Heart left ventricle (tissue), 16 donors: ENCODE measurements at places on chromosomes 3 and 15. TPM values are rescaled to one million over a fixed set of nuclear protein-coding genes. Genes with fewer than 3 reads are reported as not detected.

GRCh38 chr15:59329570-59330350 lies 42.9 kb downstream of the MYO1E start:
- DNase-seq, result no peak
- H3K27ac ChIP-seq, result no peak overlapping the region
- no peaks in the 10 kb centered on the region for H3K36me3 ChIP-seq
- H3K4me3 ChIP-seq, result no peak overlapping the region
- no peaks in the 10 kb centered on the region for H3K27me3 ChIP-seq
- H3K4me1 ChIP-seq, result peaks cover 56% of the 10 kb centered on the region

DNA sequence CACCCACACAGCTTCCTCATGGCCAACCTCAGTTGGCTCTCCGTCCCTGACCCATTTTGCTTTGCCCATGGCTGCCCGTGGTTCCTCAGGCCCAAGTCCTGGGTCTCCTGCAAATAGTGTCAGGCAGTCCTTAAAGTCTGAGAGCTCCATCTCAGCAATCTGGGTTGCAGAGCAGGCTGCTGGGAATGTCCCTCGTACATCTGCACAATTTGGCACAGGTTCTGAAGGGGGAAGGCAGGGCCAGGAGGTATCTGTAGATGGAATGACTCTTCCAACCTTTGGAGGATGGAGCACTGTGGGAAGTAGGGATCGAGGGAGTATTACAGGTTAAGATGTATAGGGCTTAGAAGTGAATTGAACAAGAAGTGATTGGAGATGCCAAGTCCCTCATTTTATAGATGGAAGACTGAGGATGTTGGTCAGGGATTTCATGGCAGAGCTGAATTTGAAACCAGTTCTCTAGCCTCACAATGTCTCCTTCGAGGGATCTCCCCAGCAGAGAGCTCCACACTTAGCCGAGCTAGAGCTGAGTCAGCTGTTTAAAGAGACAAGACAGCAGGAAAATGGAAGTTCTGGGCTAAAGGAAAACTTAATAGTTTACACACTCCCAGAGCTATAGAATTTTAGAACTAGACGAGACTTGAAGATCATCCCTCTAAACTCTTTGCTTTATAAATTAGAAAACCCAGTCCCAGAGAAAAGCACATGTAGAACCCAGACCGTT lies 9.2 kb downstream of the CKMT1A start:
- H3K27me3 ChIP-seq, result no peaks in the 10 kb centered on the region
- H3K36me3 ChIP-seq, result no peaks in the 10 kb centered on the region
- H3K4me3 ChIP-seq, result no peak overlapping the region
- H3K27ac ChIP-seq, result no peak overlapping the region
- no peaks in the 10 kb centered on the region for H3K4me1 ChIP-seq

DNA sequence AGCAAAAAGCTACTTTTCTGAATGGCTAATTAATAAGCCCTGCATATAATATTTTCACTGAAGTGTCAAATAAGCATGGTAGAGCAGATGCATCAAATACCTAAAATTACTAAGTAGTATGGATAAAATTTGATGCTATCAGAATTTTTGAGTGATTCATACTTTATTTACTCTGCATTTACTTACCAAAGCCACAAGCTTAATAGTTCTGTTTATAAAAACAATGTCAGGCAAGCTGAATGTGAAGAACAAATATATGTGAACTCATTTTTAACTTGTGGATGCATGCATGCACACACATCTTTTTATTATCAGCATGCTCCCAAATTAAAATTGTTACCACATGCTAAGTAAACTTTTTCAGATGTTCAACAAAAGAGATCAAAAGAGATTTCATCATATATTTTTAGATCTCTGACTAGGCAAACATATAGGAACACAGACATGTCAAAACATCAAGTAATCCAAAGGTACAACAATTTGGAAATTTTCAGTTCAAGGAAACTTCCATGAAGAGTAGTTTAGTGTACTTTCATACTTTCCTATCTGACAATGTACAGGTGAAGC lies 969.4 kb downstream of the ROBO1 start:
- no peaks in the 10 kb centered on the region for H3K27me3 ChIP-seq
- H3K4me3 ChIP-seq, result no peak overlapping the region
- H3K27ac ChIP-seq, result no peak overlapping the region
- H3K4me1 ChIP-seq, result no peaks in the 10 kb centered on the region

- no peaks in the 10 kb centered on the region for H3K27me3 ChIP-seq
- H3K27ac ChIP-seq, result peak overlapping the region; percentile 28
- DNase-seq, result peak; percentile 55
Observed at GRCh38 chr3:112775011-112775742, 71.5 kb downstream of the CD200R1L start.

DNA sequence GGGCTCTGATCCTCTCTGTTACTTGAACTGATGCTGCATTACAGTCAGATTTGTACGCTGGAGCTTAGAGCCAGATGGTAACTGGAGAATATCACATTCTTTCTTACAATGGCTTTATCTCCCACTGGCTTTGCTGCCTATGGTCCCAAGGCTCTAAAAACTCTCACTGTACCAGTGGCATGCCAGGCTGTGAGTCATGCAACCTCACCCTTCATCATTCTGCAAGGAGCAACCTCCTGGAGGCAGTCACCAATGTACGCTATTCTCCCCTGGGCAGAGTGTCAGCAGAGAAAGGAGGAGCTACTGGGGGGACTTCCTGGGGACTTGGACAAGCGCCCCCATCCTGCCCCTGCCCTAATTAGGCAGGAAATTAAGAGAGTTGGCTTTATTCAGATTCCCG lies 97.9 kb upstream of the EIF1B start:
- DNase-seq, result no peak
- H3K4me1 ChIP-seq, result no peaks in the 10 kb centered on the region
- H3K36me3 ChIP-seq, result no peaks in the 10 kb centered on the region
- no peak overlapping the region for H3K27ac ChIP-seq

DNA sequence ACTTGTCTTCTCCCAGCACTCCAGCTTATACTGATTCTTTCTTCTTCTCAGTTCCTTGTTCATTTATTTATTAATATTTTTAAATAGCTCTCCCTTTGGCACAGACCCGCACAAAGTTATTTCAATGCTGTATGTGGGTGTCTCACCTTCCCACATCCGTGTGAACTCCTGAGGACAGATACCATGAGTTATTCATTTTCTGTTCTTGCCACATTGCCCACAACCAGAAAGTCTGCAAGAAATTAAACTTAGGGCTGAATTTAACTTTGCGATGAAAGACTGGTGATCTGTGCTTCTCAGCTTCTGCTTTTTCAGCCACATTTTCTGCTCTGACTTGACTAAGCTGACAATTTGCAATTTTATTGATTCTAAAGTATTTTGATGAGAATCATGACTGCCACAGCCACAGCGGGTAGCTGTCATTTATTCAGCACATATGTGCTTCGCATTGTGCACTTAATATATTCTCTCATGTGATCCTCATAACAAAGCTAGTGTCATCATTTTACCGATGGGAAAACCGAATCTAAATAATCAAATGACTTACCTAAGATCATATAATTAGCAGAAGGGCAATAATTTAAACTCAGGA lies 569.8 kb downstream of the EDEM1 start:
- no peaks in the 10 kb centered on the region for H3K36me3 ChIP-seq
- DNase-seq, result no peak
- H3K27me3 ChIP-seq, result no peaks in the 10 kb centered on the region
- no peaks in the 10 kb centered on the region for H3K4me1 ChIP-seq

DNA sequence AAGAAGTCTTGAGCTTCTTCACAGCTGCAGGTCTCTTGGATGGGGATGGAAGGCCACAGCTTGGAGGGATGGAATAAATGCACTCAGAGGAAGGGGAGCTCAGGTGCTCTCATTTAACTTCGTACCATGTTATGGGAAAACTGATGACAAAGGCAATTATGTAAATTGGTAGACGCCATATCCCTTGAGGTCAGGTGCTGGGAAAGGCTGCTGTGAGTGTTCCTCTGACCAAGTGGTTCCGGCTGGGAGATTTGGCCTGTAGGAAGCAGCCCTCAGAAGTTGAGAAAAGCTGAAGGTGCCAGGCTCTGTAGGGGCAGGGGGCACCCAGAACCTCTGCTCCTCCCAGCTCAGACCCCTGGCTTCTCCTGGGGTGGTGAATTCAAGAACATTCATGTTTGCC lies 47.1 kb downstream of the FAH start:
- no peaks in the 10 kb centered on the region for H3K4me1 ChIP-seq
- H3K36me3 ChIP-seq, result no peaks in the 10 kb centered on the region

- no peak overlapping the region for H3K27ac ChIP-seq
- H3K36me3 ChIP-seq, result no peaks in the 10 kb centered on the region
- DNase-seq, result no peak
- H3K27me3 ChIP-seq, result no peaks in the 10 kb centered on the region
- no peaks in the 10 kb centered on the region for H3K4me1 ChIP-seq
Observed at GRCh38 chr3:147793841-147794240, 384.7 kb downstream of the ZIC1 start.

DNA sequence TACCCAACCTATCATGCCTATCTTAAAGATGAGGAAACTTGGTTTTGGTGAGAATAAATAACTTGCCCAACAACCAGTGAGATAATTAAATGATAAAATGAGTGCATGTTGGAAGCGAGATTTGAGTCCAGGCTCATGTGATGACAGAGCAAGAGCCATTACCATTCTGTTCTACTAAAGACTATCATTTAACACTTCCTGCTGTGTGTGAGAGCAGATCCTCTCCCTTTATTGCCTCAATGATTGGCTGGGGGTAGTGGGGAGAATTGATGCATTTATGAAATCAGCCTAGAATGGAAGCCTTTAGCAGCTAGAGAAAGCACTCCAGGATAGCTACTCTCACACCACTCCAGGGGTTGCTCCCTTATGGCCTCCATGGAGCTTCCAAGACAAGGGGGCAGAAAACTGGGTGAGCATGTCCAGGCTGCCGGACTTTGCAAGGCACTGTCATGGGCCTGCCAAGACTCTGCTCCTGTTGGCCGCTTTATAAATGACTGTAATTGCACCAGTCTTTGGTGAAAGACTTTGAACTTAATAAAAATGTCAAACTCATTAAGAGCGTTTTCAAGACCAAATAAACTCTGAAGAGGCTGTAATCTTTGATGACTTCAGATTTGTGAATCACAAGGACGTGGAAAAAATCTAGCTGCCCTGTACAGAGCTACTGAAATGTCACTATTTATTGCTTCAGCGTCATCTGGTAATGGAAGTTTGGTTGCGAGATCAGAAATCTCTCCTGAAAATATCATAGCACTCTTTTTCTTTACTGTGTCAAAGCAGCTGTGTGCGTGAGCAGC lies 209.1 kb upstream of the NR2E3 start:
- H3K27ac ChIP-seq, result no peak overlapping the region
- no peaks in the 10 kb centered on the region for H3K27me3 ChIP-seq
- DNase-seq, result no peak
- H3K36me3 ChIP-seq, result no peaks in the 10 kb centered on the region

The NDN gene
- 36.4 TPM for total RNA-seq

The IMPG2 gene
- total RNA-seq, result 0.16 TPM

The KNG1 gene
- not detected for total RNA-seq

The CDAN1 gene
- 5.9 TPM for total RNA-seq

DNA sequence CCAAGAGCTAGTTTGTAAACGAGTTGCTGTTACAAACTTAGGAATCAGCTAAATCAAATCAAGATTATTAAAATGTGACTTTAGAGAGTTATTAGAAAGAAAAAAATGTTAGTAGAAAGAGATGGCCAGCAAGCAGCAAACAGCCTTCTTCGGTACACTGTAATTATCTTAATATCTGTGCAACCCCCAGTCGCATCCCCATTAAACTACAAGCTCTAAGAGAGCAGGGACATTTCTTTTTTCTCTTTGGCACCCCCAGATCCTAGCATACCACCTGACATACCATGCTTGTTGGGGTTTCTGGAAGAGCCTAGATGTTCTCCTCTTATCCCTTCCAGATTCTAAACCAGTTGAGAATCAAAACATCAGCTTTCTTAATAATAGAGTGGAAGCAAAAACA lies 45.1 kb upstream of the LIPC start:
- H3K27ac ChIP-seq, result no peak overlapping the region
- no peak for DNase-seq
- no peaks in the 10 kb centered on the region for H3K36me3 ChIP-seq
- H3K27me3 ChIP-seq, result no peaks in the 10 kb centered on the region

- no peak overlapping the region for H3K4me3 ChIP-seq
- H3K27ac ChIP-seq, result peak overlapping the region; percentile 82
- H3K27me3 ChIP-seq, result no peaks in the 10 kb centered on the region
- H3K36me3 ChIP-seq, result no peaks in the 10 kb centered on the region
- peaks cover 67% of the 10 kb centered on the region for H3K4me1 ChIP-seq
Observed at GRCh38 chr15:57550640-57551039, 41.1 kb upstream of the MYZAP start.

GRCh38 chr3:171168086-171168485 lies 141.6 kb upstream of the SLC2A2 start:
- H3K36me3 ChIP-seq, result peaks cover 7% of the 10 kb centered on the region
- no peak overlapping the region for H3K4me3 ChIP-seq
- DNase-seq, result no peak
- no peaks in the 10 kb centered on the region for H3K4me1 ChIP-seq

GRCh38 chr3:159803459-159803858 lies 185.2 kb upstream of the IL12A start:
- no peaks in the 10 kb centered on the region for H3K36me3 ChIP-seq
- H3K4me3 ChIP-seq, result no peak overlapping the region
- H3K27me3 ChIP-seq, result no peaks in the 10 kb centered on the region
- H3K4me1 ChIP-seq, result peaks cover 33% of the 10 kb centered on the region
- no peak for DNase-seq

DNA sequence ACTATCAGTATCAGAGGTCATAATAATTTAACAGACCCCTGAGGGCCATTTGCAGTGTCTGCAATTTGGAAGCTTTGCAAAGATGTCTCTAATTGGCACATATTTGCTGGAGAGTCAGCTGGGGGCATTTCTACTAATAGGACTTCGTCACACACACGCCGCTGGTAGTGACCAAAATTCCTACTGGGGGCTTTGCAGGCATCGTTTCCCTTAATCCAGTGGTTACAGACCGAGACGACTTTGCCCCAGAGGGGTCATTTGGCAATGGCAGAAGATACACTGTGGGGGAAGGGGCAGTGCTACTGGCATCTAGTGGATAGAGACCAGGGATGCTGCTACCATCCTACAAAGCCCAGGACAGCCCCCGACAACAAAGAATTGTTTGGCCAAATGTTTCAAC lies 151.0 kb upstream of the LRTM1 start:
- no peaks in the 10 kb centered on the region for H3K36me3 ChIP-seq
- H3K4me1 ChIP-seq, result no peaks in the 10 kb centered on the region
- H3K27ac ChIP-seq, result no peak overlapping the region
- no peaks in the 10 kb centered on the region for H3K27me3 ChIP-seq

- peaks cover 26% of the 10 kb centered on the region for H3K4me1 ChIP-seq
- H3K27me3 ChIP-seq, result no peaks in the 10 kb centered on the region
- H3K4me3 ChIP-seq, result peak overlapping the region; percentile 88
- H3K36me3 ChIP-seq, result peaks cover 24% of the 10 kb centered on the region
- DNase-seq, result no peak
- peak overlapping the region; percentile 95 for H3K27ac ChIP-seq
Observed at GRCh38 chr3:53890726-53891475, 758 bp downstream of the SELENOK start.

GRCh38 chr3:9901967-9902366 lies 681 bp upstream of the IL17RE start:
- no peaks in the 10 kb centered on the region for H3K36me3 ChIP-seq
- no peaks in the 10 kb centered on the region for H3K4me1 ChIP-seq
- no peak overlapping the region for H3K4me3 ChIP-seq
- no peak for DNase-seq
- no peak overlapping the region for H3K27ac ChIP-seq

The LMAN1L gene
- total RNA-seq, result 0.19 TPM

GRCh38 chr15:100438570-100438969 lies 90.2 kb downstream of the CERS3 start:
- H3K4me1 ChIP-seq, result peaks cover 4% of the 10 kb centered on the region
- no peaks in the 10 kb centered on the region for H3K36me3 ChIP-seq
